ENCODE measurements at places on chromosomes 2 and 18.

GRCh38 chr2:120109186-120110061 is 96.5 kb downstream of the EPB41L5 start:
- no peak for DNase-seq

DNA sequence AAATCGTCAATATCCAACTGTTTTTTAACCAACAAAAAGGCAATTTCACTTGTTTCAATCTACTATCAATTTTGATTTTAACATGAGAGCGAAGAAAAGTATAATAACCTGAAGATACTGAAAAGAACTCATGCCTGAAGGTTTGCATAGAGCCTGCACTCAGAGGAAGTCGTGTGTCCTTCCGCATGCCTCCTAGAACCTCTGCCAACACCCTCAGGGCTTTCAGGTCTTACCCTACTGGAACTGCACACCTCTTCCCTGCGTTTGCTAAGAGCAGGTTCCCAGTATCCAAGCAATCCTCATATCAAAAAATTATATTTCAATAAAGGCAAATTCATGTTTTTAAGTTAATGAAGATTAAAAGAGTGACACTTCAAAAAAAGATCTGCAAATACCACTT is 74.7 kb downstream of the PIAS2 start:
- DNase-seq, result no peak

DNA sequence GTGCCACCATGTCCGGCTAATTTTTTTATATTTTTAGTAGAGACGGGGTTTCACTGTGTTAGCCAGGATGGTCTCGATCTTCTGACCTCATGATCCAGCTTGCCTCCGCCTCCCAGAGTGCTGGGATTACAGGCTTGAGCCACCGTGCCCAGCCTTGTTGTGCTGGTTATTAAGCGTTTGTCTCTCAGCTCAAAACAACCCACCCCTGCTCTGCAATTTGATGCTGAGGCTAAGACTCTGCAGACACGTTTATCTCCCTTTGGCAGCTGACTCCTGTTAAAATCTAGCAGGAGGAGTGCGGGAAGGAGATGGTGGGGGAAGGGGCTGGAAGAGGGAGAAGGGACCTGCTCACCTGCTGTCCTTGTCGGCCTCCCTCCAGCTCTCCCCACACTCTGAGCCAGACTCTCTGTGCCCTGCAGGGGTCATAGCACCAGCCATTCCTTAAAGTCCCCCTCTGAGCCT is 29.9 kb upstream of the IMPA2 start:
- no peak for DNase-seq

DNA sequence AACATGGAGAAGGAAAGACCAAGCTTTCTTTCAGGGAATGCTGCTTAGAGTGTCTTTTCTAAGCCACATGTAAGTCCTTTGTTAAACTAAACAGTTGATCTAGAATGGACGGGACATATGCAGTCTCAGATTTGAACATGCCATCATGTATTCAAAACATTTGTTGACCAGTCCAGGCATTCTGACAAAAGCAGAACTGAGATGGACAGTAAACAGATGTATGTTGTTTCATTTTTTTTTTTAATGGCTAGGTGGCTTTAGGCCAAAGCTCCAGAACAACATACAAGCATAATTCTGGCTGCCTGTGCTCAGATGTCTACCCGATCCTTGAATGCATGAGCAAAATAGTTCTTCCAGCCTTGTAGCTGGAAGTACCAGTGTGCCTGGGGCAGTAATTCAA is 1211.4 kb upstream of the FAM98A start:
- no peak for DNase-seq

- DNase-seq, result no peak
These were observed 116.9 kb downstream of the SMAD7 start for GRCh38 chr18:48833701-48834412.

DNA sequence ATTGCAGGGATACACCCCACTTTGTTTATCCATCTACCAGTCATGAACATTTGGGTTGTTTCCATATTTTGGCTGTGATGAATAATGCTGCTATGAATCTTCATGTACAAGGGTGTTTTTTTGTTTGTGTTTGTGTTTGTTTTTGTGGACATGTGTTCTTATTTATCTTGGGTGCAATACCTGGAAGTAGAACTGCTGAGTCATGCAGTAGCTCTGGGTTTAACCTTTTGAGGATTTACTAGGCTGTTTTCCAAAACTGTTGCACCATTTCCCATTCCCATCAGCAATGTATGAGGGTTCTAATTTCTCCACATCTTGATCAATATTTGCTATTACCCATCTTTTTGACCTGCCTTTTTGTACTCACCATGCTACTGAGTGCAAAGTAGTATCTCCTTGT is 140.0 kb upstream of the CYP1B1 start:
- no peak for DNase-seq

- DNase-seq, result no peak
These were observed 992 bp downstream of the TSHZ1 start for GRCh38 chr18:75211626-75211952.

DNA sequence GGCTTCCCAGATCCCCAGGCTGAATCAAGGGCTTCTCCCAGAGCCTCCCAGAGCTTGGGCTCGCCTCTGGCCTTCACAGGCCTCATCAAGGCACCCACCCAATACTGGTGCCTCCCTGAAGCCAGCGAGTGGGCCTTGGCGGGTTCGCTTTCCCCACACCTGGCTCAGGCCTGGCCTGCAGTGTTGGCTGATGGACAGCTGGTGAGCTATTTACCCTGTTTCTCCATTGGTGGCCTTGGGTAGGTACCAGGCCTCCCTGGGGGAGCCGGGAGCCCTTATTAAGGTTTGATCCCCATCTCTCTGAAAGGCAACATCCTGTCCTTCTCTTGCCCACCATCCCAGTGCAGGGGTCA is 18.2 kb upstream of the DUSP2 start:
- DNase-seq, result no peak

GRCh38 chr18:3248658-3249359 is 1.2 kb downstream of the MYL12A start:
- no peak for DNase-seq

DNA sequence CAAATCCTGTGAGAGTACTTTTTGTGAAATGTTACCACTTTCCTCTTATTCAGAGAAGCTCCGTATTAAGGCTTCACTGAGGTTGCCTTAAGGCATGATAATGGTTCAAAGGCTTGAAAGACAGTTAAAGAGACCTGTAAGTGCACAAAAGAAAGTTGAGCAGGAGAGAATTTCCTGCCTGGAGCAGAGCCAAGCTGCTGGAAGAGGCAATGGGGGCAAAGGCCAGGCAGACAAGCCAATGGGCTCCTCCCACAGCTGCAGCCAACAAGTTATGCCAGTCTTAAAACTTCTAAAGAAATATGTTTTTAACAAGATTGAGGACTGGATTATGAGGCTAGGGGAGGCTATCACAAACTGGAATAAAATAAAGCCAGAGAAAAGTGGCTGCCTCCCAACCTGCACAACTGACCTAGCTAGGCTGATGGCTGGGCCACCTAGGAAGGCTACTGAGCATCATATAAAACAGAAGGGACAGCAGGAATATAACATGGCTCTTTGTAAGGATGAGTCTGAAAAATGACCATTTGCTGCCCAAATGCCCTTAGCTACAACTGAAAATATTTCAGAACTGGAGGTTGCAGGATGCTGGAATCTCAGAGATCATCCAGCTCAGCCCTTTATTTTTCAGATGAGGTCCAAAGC is 2.1 kb downstream of the IL1B start:
- no peak for DNase-seq

DNA sequence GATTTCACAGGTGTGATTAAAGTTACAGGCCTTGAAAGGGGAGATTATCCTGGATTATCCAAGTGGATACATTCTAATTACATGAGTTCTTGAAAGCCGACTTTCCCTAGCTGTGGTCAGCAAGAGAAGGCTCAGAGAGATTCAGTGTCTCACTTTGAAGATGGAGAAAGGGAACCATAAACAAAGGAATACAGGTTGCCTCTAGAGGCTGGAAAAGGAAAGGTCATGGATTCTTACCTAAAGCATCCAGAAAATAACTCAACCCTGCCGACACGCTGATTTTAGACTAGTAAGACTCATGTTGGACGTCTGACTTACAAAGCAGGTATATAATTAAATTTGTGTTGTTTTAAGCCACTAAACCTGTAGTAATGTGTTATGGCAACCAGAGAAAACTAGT is 1095.7 kb upstream of the ZEB2 start:
- DNase-seq, result no peak

- DNase-seq, result no peak
These were observed 39.2 kb upstream of the PNPT1 start for GRCh38 chr2:55732854-55733253.

DNA sequence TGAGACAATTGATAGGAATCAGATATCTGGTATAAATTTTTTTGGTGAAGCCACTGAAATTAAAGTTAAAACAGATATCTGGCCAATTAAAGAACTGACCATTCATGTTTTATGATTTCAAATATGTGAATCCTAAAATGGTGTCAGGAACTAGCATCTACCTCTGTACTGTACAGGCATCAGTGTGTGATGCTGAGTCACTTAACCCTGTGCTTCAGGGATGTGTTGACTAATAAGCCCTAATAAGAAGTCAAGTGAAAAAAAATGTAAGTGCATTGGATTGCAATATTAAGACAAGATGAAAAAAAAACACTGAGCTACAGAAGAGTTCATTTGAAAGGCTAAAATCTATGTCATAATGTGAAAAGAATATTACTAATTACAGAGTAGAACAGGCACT is 9.1 kb upstream of the UNC80 start:
- DNase-seq, result no peak
